ENCODE measurements at places on chromosomes 11 and 22. TPM values are rescaled to one million over a fixed set of nuclear protein-coding genes. Genes with fewer than 3 reads are reported as not detected.

Gene TENM4
- total RNA-seq, result 57.3 TPM

Gene MS4A4E
- total RNA-seq, result not detected

Gene HBG1
- total RNA-seq, result not detected

Gene PRCP
- 49.3 TPM for total RNA-seq

Gene VPREB3
- not detected for total RNA-seq

Gene PPARA
- total RNA-seq, result 17.7 TPM
